Activated CD4-positive, alpha-beta T cell treated with anti-CD3 and anti-CD28 coated beads, Interleukin-10, Interleukin-2, amounts not matched to agents 100 ng/mL and 50 ng/mL, durations not matched to agents 16 hours and 8 hours (primary cell): ENCODE measurements at places on chromosomes 1 and 21.

DNA sequence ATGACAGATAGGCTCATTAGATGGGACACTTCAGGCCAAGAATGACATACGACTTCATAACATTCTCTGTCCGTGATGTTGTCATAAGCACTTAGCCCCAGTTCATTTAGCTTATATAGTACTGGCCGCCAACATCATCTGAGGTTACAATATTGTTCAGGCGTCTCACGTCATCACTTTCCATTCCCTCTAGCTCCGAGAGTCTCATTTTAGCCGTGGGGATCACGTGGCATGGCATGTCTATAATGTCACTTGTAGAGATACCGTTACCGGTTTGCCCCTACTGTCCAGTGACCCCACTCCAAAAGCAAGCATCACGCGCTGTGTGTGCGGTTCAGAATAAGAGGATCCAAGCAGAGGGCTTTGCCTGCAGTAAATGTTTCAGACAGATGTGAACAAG is 34.6 kb upstream of the HEATR1 start:
- DNase-seq = no peak

GRCh38 chr1:118898712-118899111 is 89.4 kb downstream of the TBX15 start:
- DNase-seq = no peak

- no peak for DNase-seq
Observed at GRCh38 chr1:205565799-205566198, 61.3 kb downstream of the CDK18 start.

DNA sequence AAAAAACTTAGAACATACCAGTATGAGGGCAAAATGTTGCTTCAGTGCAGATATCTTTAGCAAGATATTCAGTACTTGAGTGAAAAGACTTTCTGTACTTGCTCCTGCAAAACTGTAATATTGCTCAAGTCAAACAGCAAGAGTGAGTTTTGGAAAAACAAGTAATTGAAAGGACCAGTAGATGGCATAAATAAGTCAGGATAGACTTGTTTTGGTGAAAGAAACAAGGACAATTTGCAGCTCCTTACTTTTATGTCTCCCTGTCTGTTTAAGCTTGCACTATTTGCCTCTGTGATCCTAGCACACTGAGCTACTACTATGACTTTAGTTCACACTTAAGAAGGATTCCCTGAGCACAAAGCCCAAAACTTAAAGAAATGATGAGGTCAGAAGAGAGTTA is 39.1 kb downstream of the IFI44 start:
- DNase-seq = no peak

DNA sequence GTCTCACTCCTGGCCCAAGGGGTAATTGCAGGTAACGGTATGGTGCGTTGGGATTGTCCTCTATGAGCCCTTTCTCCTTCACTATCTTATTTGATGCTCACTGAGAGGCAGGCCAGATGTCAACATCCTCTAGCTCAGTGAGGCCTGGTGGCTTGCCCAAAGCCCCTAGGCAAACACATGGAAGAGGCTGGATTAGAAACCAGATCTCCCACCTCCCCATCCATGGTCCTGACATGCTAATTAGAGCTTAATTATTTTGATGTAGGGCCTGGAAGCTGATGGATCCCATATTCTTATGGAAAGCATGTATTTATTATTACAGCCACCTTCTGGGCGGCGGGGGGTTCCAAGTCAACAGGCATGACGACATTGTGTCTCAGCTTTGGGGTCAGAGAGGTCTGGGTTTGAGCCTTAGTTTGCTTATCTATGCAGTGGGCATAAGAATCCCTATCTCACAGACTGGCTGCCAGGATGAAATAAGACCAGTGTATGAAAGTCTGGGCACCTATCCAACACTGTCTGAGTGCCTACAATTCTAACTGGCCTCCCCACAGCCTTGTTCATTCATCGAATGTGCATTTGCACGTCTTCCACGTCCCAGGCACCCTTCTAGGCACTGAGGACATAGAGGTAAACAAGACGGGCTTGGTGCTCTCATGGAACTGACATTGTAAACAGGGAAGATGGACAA is 6.2 kb downstream of the SMPDL3B start:
- DNase-seq = no peak

DNA sequence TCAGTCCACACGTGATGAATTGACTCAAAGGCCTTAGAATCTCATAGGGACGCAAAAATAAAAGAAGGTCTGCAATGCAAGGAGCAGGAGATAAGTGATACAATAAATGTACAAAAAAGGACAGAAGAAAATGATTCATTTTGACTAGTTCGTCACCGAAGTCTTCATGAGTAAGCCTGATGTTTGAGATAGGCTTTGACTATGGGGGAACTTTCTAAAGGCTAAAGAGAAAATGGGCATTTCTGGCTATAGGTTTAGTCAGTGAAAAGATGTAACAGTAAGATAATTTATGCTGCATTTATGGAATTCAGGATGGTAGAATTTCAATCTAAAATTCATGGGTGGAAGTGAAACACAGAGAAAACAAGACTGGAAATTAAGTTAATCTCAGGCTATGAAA is 163.0 kb downstream of the ADGRL4 start:
- DNase-seq = no peak

- no peak for DNase-seq
Observed at GRCh38 chr1:1021920-1022259, 2.0 kb downstream of the AGRN start.

DNA sequence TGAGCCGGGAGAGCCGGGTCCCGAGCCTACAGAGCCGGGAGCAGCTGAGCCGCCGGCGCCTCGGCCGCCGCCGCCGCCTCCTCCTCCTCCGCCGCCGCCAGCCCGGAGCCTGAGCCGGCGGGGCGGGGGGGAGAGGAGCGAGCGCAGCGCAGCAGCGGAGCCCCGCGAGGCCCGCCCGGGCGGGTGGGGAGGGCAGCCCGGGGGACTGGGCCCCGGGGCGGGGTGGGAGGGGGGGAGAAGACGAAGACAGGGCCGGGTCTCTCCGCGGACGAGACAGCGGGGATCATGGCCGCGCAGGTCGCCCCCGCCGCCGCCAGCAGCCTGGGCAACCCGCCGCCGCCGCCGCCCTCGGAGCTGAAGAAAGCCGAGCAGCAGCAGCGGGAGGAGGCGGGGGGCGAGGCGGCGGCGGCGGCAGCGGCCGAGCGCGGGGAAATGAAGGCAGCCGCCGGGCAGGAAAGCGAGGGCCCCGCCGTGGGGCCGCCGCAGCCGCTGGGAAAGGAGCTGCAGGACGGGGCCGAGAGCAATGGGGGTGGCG is 371 bp downstream of the ARID1A start:
- no peak for DNase-seq
